ENCODE measurements at places on chromosomes 5 and 9.

GRCh38 chr9:77469515-77470231, 178.4 kb downstream of the GNA14 start:
- DNase-seq = no peak

DNA sequence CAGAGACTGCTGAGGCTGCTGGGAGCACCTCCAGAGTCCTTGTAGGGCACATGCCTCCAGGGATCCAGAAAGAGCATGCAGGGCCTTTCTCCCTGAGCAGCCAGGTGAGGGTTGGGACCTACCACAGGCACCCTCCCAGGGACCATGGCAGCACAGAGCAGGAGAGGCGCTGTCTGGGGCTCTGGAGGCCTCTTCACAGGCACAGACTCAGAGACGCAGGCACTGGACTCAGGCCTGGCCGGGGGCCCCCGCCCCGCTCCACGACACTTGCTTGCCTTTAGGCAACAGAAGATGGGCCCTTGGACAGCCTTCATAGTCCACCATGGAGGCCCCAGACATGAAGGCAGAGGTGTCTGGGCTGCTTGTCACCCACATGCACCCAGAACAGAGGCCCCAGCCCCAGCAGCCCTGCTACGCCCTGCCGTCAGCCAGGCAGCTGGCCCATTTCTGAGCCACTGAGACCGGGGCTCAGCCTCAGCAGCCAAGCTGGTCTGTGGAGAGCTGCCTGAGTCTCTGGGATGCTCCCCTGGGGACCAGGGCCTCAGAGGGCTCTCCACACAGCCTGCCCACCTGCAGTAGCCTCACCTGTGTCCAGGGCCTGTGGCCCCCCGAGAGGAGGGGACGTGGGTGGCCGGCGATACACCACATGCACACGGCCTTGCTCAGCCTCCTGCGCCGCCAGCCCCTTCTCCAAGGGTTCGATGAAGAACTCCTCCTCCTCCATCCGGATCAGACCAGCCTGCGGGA, 72.8 kb downstream of the ADAMTS2 start:
- DNase-seq = no peak

DNA sequence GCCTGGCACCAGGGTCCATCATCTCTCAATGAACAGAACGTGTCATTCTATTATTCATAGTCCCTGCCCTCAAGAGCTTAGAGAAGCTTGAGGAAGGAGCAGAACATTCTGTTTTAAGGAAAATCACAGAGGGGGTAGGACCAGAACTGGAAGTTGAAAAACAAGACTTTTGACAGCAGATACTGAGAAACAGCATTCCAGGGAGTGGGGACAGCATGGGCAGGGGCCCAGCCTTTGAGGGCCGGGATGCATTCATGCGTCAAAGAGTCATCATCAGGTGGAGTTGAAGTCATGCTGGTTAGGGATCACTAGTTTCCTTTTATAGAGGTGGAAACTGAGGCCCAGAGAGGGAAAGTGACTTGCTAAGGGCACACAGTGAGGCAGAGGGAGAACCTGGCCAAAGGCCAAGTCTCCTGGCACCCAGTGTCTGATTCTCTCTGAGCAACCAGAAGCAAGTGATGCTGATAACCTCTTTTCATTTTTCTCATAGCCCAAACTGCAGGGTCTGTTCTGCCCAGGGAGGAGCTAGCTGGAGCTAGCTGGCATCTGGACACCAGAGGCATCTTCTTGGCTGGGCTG, 41.5 kb upstream of the STXBP1 start:
- no peak for DNase-seq

DNA sequence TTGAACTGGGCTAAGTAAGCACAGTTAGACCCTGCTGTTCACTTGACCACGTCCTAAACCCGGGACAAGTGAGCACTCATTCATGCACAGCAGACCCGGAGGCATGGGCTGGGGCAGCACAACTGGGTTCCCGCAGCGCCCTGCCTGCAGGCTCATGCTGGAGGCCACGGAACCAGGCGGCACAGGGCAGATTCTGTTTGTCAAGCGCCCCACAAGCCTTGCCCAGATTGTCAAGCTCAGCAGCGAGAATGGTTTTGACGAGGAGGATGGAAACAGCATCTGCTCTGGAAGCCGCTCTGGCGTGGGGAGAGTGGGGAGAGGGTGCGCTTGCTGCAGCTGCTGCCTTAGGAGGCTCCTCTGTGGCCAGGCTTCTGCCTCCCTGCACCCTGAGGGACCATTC, 32.7 kb downstream of the PRRT1B start:
- no peak for DNase-seq

DNA sequence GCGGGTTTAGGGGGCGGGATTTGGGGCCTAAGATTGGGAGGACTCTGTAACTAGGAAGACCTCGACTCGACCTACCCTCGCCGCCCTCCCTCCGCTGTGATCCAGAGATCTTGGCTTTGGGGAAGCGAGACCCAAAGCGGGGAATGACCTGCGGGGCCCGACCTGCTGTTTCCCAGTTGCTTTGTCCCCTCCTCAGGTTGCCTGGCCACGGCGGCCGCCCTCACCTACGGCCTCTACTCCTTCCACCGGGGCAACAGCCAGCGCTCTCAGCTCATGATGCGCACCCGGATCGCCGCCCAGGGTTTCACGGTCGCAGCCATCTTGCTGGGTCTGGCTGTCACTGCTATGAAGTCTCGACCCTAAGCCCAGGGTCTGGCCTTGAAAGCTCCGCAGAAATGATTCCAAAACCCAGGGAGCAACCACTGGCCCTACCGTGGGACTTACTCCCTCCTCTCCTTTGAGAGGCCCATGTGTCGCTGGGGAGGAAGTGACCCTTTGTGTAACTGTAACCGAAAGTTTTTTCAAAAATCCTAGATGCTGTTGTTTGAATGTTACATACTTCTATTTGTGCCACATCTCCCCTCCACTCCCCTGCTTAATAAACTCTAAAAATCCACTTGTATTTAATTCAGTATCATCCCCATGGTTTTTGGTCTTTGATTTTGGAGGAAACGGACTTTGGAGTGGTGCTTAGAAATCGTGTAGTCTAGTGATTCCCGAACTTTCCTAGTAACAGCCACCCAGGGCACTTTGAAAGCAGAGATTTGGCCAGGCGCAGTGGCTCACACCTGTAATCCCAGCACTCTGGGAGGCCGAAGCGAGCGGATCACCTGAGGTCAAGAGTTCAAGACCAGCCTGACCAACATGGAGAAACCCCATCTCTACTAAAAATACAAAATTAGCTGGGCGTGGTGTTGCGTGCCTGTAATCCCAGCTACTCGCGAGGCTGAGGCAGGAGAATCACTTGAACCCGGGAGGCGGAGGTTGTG, 878 bp downstream of the HIGD2A start:
- no peak for DNase-seq

DNA sequence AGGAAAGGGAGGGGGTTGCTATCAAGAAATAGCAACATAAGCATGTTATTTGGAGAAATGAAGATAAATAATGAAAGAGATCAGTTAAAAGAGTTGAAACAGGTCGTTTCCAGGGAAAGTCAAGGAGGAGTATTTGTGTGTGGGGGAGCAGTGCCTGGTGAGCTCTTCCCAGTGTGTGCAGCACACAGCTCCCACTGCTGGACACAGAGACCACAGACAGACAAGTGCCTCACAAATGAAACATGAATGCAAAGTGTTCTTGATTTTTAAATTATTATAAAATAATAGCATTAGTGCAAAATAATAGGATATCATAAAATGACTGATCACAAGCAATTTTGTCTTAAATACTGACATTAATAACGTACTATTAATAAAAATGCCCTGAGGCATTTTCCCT, 40.8 kb downstream of the LIFR start:
- DNase-seq = no peak

- DNase-seq = no peak
Observed at GRCh38 chr5:66570201-66570600, 26.0 kb upstream of the MAST4 start.

Data from stimulated activated CD8-positive, alpha-beta memory T cell treated with anti-CD3 and anti-CD28 coated beads, Interleukin-12 subunit alpha, Interleukin-12 subunit beta, amount 100 ng/mL, for 1 hour (primary cell).